ENCODE measurements at places on chromosomes 6 and 20.

- DNase-seq: peak; percentile 55
These were observed 15.1 kb upstream of the HIVEP2 start for GRCh38 chr6:142960098-142960497.

- no peak for DNase-seq
These were observed 25.6 kb downstream of the NFYA start for GRCh38 chr6:41098366-41098765.

DNA sequence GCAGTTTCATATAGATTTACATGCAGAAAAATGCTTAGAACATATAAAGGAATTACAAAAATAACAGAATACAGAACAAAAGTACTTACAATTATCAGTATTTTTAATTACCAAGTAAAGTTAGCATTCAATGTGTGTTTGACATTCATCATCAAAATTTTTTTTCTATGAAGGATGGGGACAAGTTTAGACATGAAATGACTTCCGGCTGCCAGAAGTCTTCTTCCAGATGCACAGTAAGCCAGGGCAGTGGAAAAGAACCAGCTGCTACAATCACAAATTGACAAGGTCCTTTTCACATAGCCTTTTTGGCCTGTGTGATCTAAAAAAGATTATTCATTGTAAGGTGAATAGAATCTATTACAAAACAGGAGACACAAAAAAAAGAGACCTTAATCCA is 73.8 kb downstream of the HUS1B start:
- no peak for DNase-seq

DNA sequence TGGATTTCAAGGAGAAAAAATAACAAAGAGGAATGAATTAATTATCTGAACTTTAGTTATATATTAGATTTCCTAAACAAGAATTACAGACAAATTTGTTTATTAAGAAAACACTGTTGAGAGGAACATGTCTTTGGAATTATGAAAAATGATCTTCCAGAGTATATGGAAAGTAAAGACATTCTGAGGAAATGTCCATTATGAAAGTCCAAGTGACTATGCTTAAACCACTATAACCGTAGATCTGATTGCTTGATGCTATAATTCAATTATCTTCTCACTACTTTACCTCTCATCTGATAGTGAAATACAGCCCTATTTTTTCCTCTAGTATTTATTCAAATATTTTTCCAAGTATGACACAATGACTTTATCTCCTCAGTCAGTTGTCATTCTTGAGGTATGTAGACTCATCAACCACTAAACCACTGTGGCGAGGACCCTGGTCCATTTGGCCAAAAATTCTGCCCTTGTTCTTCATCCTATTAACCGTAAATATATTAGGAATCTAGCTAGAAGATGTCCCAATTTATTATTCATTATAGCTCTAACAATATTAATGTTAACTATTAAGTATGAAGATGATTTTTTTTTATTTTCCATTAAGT is 37.3 kb upstream of the AHI1 start:
- DNase-seq: no peak

DNA sequence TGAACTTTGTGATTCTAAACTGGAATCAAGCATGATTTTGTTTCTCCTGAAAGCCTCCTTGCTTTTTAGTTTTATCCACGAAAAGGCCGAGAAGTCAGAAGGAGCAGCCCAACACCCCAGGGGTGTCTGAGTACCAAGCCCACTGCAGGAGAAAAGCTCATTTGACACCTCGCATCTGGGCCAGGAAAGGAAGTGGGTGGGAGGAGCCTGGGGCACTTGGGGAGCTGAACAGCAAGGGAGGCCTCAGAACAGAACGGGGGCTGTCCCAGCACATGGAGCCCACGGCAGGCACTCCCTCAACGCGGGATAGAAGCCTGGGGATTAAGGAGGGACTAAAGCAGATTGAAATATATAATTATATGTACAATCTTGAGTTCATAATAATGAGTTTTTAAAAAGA is 6.6 kb downstream of the KIF25 start:
- no peak for DNase-seq

DNA sequence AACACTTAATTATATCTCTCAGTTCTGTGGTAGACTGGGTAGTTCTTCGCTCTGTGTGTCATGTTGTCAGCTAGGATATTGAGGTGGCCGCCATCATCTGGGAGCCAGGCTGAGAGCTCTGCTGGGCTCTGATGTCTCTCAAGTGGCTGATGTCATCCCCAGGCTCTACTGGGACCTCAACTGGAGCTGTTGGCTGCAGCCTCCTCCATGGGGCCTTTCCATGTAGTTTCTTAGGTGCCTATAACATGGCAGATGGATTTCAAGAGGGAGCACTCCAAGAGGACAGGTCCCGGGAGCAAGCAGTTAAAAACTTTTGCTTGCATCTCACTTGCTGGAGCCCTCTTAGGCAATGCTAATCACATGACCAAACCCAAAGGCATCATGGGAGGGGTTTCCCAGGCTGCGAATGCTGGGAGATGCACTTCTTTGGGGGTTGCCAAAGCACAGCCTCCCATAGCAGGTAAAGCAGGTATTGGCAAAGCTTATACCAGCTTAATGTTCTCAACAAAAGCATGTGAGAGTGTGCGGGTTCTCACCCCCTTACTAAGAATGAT is 129.8 kb downstream of the TMEM242 start:
- no peak for DNase-seq

GRCh38 chr6:144469144-144469575 is 184.0 kb downstream of the UTRN start:
- DNase-seq: no peak

DNA sequence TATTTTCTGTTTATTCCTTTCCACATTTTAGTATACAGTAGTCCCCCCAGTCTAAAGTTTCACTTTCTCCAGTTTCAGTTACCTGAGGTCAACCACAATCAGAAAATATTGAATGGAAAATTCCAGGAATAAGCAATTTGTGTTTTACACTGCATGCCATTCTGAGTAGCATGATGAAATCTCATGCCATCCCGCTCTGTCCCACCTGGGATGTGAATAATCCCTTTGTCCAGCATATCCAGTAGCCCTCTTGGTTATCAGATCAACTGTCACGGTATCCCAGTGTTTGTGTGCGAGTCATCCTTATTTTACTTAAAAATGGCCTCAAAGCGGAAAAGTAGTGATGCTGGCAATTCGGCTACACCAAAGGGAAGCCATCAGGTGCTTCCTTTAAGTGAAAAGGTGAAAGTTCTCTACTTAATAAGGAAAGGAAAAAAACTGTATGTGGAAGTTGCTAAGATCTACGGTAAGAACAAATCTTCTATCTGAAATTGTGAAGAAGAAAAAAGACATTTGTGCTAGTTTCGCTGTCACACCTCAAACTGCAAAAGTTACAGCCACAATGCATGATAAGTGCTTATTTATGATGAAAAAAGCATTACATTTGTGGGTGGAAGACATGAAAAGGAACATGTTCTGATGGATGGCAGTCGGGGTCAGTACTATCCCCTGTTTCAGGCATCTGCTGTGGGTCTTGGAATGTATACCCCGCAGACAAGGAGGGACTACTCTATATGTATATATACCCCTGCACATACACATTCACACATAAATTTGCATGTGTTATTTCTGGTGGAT is 11.3 kb downstream of the NOX3 start:
- no peak for DNase-seq

DNA sequence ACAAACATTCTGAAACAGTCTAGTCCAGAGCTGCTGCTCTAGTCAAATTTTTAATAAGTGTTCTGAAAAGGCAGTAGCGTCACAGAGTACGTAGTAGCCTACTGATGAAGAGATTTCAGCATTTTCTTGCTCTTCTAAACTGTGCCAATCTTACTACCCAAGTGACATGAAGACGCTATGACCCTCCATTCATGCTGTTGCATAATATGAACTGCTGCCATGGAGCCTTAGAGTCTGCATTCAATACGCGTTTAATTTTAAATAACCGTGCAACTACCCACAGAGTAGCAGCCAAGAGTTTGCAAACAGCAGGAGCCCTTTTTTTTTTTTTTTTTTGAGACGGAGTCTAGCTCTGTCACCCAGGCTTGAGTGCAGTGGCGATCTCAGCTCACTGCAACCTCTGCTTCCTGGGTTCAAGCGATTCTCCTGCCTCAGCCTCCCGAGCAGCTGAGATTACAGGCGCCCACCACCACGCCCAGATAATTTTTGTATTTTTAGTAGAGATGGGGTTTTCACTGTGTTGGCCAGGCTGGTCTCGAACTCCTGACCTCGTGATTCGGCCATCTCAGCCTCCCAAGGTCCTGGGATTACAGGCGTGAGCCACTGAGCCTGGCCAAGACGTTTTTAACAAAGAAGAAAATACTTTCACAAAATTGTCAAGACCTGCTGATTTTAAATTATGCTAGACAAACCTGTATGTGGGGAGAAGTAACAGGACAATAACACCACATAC is 44.3 kb downstream of the EZR start:
- no peak for DNase-seq

DNA sequence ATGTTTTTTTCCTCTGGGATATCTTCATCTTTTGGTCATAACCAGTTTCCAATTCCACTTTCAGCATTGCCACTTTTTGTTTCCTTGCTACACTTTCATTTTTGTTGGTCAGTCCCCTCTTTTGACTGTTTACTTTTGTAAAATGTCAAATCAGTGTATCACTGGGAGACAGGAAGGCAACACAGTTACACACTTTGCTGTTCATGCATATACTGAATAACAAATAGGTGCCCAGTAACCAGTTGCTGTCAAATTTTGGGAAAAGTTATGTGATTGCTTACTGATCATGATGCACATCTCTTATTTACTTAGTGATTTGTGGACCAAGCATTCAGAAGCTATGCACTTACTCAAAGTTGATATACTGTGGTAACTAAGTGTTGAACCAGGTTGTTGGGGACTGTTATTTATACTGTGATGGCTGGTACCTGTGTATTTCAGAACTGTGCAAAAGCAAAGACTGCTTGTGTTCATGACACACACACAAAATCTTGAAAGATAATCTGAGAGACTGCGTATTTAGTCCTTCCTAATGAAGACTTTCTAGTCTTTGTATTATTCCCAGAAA is 41.0 kb downstream of the ZNF292 start:
- DNase-seq: no peak

DNA sequence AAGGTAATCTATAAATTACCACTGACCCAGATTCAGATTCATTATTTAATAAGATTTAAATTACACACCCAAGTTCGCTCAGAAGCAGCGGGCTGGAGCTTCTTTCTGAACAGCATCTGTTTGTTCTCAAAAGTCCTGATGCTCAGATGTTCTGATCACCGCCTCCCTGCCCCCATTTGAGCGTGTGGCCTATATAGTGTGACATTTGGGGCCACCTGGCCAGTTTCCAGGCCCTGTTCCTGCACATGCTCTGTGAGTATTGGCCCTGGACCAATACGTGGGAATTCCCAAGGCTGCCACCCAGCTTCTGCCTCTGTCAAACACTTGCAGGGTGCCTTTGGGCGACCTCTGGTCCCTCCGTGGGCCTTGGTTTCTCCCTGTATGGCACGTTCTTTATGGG is 228.8 kb downstream of the TFAP2C start:
- DNase-seq: no peak

GRCh38 chr6:144993870-144994269 is 708.7 kb downstream of the UTRN start:
- no peak for DNase-seq

DNA sequence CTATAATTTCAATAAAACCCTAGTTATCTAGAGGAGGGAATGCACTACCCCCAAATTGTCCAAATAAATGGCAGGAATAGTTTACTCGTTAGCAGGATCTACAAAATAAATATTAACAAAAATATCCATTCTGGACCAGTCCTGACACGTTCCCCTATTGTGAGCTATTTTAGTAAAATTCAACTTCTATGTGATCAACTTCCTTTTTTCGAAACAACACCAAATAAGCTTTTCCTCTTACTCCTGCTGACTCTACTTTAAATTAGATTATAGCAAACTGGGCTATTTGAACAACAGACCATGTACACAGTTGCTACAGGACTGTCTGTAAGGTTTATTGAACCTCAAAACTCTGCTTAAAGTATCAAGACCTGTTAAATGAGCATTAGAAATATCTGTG is 154.3 kb downstream of the IPCEF1 start:
- peak; percentile 31 for DNase-seq

- peak; percentile 36 for DNase-seq
These were observed 100.8 kb downstream of the MOXD1 start for GRCh38 chr6:132300323-132300949.

Measured in inflammatory macrophage treated with lipopolysaccharide for 1 hour (primary cell).